ENCODE measurements at places on chromosomes 5 and 9.

DNA sequence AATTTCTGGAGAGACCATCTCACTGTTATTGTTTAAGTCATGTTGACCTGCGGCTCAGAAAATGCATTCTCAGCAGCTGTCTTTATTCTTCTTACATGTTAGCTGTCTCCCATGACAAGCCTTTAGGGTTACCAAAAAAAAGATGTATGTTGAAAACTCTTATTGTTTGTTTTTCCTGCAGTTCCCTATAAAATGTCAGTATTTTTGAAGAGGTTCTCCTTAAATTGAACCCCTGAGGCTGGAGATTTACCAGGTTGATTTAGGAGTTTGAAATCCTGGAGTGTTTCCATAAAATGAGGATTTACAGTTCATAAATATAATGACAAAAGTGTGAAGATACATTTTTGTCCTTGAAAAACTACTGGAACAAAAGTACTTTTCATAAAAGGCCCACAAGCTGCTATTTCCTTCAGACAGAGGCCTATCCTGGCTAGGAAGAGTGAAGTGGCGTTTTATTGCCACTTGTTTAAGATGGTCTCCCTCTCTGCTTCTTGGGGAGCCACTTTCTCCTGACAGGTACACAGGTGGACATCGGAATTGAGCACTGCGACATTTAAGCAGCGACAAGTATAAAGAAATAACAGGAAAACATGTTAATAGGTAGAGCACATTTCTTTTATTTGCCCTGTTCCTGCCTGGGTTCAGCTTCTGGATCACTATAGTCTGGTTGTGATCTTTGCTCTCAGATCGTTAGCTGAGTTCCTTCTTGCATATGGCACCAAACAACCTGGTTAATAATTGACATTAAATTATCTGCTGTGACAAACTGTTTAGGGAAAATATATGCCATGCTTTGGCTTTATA is 344.8 kb upstream of the RPS23 start:
- DNase-seq = no peak

- no peak for DNase-seq
These were observed 325.4 kb downstream of the TMEM38B start for GRCh38 chr9:106019702-106020101.

DNA sequence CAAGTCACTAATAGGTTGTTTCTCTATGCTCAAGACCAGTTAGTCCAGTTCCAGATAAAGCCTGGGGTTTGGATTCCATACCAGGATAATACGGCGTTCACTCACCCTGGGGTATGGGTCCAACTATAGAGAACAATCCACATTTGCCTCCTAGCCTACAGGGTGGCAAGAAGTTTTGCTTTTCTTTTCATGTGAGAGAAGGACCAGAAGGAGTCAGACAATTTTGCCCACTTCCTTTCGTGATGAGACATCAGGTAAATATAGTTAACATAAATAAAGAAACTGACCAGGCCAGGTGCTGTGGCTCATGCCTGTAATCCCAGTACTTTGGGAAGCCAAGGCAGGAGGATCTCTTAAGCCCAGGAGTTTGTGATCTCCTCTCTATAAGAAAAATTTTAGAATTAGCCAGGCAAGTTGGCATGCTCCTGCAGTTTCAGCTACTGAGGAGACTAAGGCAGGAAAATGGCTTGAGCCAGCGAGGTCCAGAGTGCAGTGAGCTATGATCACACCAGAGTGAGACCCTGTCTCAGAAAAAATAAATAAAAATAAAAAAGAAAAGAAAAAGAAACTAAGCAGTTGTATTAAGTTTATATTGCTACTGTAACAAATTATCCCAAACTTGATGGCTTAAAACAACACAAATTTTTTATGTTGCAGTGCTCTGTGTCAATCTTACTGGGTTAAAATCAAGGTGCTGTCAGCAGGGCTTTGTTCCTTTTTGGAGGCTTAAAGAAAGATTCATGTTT is 7.5 kb upstream of the REEP5 start:
- DNase-seq = no peak

DNA sequence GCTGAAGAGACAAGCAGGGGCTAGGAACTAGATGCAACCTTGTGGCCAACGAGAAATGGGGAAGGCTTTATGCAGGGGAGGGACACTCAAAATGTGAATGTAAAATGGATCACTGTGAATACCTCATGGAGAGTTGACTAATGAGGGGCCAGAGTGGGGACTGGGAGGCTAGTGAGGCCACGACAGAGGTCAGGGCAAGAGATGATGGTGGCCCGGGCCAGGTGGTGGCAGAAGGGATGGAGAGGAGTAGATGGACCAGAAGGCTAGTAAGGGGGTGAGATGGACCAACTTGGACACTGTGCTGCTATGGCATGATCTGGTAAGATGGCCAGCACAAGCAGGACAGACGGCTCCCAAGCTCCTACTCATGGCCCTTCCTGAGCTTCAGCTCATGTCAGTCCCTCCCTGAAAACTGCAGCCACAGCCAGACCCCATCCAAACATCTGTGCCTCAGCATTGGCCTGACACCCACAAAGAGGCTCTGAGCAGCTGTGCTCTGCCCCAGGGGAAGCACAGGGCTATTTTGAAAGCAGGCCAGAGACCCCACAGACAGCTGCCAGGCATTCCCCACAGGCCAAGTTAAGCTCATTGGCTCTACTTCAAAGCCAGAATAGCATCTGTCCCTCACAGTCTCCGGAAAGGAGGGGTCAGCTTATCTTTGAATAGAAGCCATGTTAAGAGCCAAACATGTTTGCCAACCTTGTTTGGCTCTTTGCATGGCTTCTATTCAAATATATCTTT is 22.1 kb downstream of the P4HA2 start:
- no peak for DNase-seq

DNA sequence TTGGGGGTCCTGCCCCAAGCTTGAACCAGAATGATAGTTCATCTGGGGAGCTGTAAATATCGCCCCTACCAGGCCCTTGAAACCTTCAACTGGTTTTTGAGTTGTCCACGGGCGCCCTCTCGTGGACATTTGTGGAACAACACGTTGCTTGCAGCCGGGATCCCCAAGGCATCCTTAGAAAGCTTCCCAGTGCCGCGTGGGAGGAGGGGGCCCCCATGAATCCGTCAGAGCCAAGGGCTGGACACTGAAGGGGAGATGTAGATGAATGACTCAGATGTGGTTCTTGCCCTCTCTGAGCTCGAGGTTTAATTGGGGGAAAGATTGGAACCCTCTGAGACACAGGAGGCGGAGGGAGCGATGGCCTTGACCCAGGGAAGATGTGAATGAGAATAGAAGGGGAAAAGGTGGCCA is 31.8 kb upstream of the ORM1 start:
- DNase-seq = no peak

GRCh38 chr9:91211919-91212318 is 149.8 kb downstream of the AUH start:
- DNase-seq = no peak

- DNase-seq = no peak
These were observed 995.4 kb upstream of the ACO1 start for GRCh38 chr9:31389075-31389474.

DNA sequence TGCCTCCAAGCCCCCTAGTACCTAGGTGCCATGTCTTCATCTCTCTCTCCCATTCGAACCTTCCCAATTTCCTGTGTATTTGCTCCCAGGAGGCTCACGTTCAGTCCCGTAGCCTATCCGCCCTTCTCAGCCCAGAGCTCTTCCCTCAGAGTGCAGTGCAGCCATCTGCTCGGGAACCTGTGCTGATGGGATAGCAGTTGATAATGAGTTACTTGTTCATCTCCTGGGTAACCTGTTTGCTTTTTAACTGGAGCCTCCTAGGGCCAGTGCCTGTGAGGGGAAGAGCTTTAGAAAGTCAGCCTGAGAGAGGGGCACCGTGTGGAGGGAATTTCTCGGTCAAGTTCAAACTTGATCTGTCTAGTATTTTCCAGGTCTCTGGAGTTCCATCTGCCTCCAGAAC is 229.8 kb upstream of the IL12B start:
- no peak for DNase-seq

- DNase-seq = no peak
These were observed 14.1 kb upstream of the NUP214 start for GRCh38 chr9:131111186-131111853.

GRCh38 chr5:45038366-45038987 is 229.7 kb downstream of the MRPS30 start:
- no peak for DNase-seq

DNA sequence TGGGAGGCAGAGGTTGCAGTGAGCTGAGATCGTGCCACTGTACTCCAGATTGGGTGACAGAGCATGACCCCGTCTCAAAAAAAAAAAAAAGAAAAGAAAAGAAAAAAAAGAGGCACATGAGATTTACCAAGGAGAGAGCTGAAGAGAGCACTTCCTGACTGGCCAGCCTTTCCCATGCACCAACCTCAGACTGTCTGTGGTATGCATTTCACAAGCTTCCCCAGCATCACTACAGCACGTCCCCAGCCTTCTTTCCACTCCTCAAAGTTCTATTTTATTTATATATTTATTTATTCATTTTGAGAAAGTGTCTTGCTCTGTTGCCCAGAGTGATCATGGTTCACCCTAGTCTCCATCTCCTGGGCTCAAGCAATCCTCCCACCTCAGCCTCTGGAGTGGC is 13.6 kb upstream of the FUBP3 start:
- no peak for DNase-seq

DNA sequence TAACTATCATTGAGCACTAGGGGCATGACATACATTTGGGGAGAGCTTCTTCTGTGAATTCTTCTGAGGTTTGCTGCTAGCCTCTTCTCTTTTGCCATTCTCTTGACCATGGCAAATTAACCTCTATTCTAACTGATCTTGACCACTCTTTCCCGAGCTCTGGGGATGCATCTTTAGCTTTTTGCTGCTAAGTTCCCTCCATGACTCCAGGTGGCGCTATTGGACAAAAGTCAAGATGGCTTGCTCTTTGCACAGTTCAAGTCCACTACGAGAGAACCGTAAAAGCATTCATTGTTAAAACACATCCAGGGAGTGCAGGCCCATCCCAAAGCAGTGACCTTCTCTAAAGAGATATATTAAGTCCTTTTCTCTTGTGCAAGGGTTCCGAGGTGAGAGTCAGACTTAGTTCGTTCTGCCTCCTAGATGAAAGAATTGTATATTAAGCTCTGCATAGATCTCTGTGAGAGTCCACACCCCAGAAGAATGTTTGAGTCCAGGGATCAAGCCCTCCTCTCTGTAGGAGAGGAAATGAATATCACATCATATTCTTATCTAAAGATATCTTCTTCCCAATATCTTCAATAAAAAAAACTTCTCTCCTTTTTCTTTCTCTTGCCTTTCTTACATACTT is 1152.9 kb upstream of the CDH6 start:
- DNase-seq = no peak

DNA sequence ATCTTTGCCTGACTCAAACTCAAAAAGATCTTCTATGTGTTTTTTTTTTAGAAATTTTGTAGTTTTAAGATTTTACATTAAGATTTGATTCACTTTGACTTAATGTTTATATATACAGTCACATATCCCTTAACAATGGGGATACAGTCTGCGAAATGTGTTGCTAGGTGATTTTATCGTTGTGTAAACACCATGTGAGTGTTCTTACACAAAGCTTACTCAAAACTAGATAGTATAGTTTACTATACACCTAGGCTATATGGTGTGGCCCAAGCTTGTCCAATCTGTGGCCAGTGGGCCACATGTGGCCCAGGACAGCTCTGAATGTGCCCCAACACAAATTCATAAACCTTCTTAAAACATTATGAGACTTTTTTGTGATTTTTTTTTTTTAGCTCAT is 131.9 kb downstream of the CWC27 start:
- no peak for DNase-seq

DNA sequence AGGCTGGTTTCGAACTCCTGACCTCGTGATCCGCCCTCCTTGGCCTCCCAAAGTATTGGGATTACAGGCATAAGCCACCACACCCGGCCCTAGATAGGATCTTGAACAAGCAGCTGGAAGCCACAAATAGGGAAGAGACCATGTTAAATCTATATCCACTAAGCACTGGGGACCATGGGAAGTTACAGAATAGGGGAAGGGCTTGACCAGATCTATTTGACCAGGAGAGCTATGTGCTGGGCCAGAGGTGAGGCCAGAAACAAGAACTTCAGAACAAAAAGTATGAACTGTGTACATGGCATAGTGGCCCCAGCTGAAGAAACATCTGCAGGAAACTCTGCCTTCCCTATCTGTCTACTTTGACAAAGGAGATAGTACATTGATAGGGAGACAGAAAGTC is 10.8 kb downstream of the KLF4 start:
- no peak for DNase-seq

GRCh38 chr5:98917433-98917832 is 11.4 kb downstream of the CHD1 start:
- DNase-seq = no peak

DNA sequence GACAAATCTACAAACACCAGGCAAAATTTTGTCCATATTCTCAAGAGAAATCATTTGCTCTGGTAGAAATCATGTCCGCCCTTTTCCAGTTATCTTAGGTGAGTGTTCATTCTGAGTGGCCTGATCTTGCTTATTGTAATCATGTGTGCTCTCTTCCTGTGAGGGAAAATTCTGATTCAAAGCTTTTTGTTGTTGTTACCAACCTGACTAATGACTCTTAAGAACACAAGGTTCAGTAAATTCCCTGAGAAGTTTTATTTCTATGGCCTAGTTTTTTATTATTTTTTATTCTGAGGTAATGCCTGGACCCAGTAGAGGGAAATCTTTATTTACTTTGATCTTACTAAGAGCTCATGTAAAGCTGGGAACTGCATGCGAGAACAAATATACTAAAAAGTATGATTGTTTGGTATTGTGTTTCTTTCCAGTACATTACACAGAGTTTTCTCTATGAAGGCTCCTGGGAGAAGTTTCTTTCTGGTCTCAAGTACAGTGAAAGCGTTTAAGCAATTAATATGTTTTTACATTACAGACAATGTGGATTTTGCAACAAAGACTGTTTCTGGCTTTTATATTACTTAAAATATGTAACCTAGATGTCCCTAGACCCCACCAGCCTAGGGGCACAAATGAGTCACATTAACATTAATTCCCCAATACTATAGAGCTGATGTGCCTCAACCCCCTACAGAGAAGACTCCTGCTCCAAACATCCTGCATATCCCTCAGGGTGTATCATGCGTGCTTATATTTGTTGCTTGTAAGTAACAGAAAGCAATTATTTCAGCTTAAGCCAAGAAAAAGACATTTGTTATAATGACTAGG is 138.1 kb downstream of the TMEM167A start:
- DNase-seq = no peak

DNA sequence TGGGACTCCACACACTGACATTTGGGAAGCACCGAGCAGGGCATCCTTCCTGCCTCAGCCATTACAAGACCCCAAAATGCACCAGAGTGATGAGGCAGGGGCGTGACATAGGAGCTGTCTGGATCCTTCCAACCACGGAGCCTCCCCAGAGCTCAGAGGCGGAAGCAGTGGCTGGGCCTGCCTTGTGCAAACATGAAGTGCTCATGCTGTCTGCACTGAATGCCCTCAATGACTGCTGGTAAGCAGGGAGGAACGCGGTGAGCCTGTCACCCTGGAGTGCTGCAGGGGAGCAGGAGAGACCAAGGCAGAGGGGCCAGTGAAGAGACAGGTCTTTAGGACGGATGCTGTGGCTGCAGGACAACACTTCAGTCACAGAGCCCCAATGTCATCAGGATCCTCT is 60.2 kb upstream of the HRH2 start:
- no peak for DNase-seq

DNA sequence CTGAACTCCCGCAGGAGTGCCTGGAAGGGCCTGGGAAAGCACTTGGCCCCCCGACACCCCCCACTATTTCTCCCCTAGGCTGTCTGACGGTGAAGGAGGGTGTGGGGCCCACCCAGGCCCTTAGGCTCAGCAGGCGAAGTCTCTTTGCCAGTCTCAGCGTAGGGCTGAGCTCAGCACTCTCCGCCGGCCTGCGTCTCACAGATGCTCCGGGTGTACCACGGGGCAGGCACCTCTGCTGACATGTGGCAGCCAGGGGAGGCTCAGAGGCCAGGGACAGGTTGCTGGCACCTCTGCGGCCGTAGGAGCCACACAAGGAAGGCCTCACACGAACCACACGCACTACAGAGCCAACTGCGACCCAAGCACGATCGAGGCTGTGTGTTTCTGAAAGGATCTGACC is 114.2 kb downstream of the VAV2 start:
- no peak for DNase-seq

All from AG04450 (cell line).